Amniotic stem cell (primary cell): ENCODE measurements at places on chromosomes 7 and 10.

DNA sequence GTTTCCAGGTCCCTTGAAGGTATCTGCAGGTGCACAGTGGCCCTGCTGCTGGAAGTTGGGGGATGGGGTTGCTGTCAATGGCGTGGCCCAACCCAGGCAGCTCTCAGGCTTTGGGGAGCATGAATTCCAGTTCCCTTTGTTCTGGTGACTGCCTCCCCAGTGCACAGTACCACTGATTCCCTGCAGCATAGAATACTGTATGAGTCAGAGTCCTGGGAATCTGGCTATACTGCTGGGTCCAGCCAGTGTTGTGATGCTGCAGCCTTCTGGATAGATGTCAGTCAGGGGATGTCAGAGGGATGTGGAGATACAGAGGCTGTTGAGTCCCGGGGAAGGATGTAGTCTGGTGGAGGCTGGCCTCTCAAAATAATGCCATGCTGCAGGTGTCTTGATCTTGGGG lies 99.3 kb downstream of the LANCL2 start:
- DNase-seq, result no peak

DNA sequence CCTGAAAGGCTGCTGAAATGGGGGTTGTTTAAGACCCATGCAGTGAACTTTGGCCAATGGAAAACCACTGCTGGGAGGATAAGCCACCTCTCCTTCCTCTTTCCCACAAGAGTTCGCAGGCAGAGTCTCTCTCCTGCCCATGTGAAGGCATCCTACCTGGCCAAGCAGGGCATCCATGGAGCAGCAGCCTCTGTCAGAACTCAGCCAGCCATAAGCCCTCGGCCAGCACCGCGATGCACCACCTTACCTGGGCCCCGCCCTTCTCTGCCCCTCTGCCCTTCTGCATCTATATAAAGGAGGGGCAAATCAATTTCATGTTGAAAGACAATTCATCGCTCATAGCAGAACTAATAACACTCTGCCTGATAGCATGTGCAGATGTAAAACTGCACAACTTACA lies 6.1 kb upstream of the STK32C start:
- DNase-seq, result no peak

- DNase-seq, result no peak
Observed at GRCh38 chr7:98203261-98203963, 7.8 kb upstream of the BHLHA15 start.

- DNase-seq, result no peak
Observed at GRCh38 chr10:124384172-124384571, 34.6 kb downstream of the OAT start.

DNA sequence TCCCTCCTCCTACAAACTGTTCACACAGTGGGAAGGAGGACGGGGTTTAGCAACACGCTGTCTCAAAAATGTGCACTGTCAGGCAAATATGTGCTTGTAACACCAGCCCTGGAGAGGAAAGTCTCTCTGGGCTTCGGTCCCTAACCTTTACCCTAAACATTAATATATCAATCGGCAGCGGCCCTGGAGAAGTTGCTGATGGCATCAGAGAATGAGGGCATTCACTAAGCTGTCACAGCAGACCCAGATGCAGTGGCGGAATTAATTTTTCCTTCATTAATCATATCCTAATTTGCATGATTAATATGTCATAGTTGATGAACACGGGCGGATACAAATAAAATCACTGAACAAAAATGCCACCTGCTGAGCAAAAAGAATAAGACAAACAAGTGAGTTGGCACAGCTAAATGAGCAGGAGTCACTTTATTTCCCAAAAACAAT lies 45.2 kb upstream of the INSIG1 start:
- no peak for DNase-seq

- no peak for DNase-seq
Observed at GRCh38 chr7:147170341-147171012, 1053.9 kb downstream of the CNTNAP2 start.

GRCh38 chr10:89274928-89275327 lies 23.4 kb upstream of the LIPA start:
- no peak for DNase-seq

- DNase-seq, result no peak
Observed at GRCh38 chr7:2663121-2663886, 24.7 kb upstream of the AMZ1 start.

GRCh38 chr7:37079420-37079819 lies 355.1 kb upstream of the AOAH start:
- DNase-seq, result no peak

- DNase-seq, result no peak
Observed at GRCh38 chr7:43509906-43510305, 73.0 kb upstream of the STK17A start.

DNA sequence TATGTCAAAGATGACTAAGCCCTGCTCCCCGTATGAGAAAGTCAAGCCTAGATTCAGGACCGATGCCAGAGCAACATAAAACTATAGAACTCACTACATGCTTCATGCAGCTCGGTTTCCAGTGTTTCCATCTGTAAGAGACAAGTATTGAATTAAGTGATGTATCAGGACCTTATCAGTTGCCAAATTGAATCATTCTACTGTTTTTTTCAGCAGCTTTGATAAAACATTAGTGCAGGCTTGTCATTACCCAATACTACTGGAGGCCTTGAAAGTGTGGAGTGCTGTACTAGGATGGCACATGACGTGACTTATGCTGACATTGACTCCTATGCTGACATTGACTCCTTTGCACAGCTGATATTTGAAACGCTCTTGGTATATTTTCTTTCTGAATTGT lies 10.8 kb upstream of the NRP1 start:
- DNase-seq, result no peak

- DNase-seq, result no peak
Observed at GRCh38 chr10:59903871-59904270, 2.5 kb downstream of the CCDC6 start.

GRCh38 chr10:111593578-111593977 lies 516.7 kb downstream of the ADRA2A start:
- DNase-seq, result no peak

GRCh38 chr10:131971591-131971990 lies 10.1 kb downstream of the BNIP3 start:
- no peak for DNase-seq

- DNase-seq, result no peak
Observed at GRCh38 chr10:117727421-117727820, 184.9 kb downstream of the EMX2 start.
